ENCODE measurements at places on chromosomes 12 and 14.

GRCh38 chr12:23356440-23356839 is 593.0 kb downstream of the SOX5 start:
- DNase-seq: no peak

DNA sequence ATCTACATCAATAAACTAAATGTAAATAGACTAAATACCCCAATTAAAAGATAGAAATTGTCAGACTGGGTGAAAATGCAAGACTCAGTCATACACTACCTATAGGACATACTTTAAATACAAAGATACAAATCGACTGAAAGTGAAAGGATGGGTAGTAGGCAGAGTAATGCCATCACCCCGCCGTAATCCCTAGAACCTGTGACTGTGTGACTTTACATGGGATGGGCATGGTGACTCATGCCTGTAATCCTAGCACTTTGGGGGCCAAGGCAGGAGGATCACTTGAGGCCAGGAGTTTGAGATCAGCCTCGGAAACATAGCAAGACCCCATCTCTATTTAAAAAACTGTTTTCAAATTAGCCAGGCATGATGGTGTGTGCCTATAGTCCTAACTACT is 2.6 kb upstream of the EVL start:
- no peak for DNase-seq

DNA sequence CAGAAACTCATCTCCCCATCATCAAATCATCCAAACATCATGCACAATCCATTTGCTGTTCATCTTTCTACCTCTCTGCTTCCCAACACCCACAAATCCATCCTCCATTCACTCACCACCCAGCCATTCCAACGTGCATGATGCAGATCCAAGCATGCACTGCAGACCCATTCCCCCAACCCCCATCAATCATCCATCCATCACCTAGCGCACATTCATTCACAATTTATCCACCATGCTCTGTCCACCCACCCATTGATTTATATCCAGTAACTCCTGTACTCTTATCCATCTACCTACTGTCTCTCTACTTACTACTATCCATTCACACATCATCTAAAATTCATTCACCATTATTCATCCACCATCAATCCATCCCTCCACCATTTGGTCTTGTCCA is 4.0 kb upstream of the AMN start:
- no peak for DNase-seq

GRCh38 chr14:53192052-53192760 is 39.1 kb upstream of the DDHD1 start:
- no peak for DNase-seq

DNA sequence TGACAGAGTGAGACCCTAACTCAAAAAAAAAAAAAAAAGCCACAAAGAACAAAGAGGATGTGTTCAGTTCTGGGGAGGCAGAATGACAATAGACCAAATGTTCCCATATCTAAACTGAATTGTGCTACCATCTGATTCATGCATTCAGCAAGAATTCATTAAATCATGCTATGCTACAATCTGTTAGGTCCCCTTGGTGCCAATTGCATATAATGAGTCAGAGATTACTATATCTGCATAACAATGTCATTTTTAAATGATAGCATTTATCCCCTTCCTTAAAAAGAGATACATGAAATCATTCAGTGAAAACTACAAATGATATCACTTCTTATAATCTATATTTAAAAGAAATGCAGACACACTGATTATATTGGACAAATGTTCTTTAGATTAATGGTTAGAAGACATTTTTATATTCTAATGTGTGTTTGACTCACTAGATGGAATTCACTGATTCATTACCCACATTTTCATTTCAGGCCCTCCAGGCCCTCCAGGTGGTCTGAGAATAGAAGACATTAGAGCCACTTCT is 207.6 kb upstream of the PDZRN4 start:
- no peak for DNase-seq

DNA sequence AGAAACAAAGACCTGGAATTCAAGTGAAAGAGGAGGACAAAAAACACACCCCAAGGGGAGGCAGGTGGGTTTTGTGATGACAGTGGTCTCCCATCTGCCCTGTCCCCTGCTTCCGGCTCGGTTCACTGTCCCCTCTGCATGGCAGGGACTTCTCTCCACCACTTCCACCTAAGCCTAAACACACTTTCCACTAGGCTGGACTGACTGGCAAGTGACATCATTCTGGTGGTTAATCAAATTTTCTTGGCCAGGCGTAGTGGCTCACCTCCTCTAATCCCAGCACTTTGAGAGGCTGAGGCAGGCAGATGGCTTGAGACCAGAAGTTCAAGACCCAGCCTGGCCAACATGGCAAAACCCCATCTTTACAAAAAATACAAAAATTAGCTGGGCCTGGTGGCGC is 11.9 kb downstream of the PLEKHG6 start:
- DNase-seq: no peak

- no peak for DNase-seq
Observed at GRCh38 chr14:78075555-78076277, 94.5 kb upstream of the NRXN3 start.

- DNase-seq: no peak
Observed at GRCh38 chr12:72493407-72493806, 221.2 kb downstream of the TRHDE start.

DNA sequence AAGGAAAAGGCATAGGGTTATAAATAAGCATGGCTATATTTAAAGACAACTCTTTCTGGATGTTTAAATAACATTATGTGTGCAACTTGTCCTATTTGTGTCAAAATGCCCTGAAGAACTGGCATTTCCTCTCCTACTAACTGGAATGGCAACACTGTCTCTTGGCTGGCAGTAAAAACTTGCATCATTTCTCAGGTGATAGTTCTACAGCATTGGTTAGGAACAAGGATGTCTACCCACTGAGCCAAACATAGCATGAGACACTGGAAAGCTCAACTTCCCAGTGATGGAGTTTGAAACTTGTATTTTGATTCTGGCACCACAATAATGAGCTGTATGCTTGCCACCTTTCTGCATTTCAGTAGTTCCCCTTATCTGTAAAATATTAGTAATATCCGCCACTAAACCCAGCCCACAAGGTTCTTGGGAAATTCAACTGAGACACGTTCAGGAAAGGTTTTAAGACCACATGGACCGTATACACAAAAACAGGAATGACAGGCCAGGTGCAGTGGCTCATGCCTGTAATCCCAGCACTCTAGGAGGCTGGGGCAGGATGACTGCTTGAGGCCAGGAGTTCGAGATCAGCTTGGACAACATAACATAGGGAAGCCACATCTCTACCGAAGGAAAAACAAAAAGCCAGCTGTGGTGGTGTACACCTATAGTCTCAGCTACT is 5.1 kb downstream of the SLC38A2 start:
- DNase-seq: no peak
